Naive thymus-derived CD8-positive, alpha-beta T cell (primary cell): ENCODE measurements at places on chromosomes 4 and X. TPM values are rescaled to one million over a fixed set of nuclear protein-coding genes. Genes with fewer than 3 reads are reported as not detected.
A peak's percentile ranks its signal among the peaks of the same experiment; 100 is the strongest.

- no peak for DNase-seq
These were observed 660.3 kb upstream of the PITX2 start for GRCh38 chr4:111283066-111283677.

GRCh38 chr4:22029803-22030202 is 81.2 kb upstream of the KCNIP4 start:
- no peak for DNase-seq

GRCh38 chr4:102552781-102553180 is 51.6 kb downstream of the NFKB1 start:
- DNase-seq: no peak

- DNase-seq: no peak
These were observed 32.7 kb downstream of the ELF2 start for GRCh38 chr4:139144161-139144859.

GRCh38 chrX:30982467-30982866 is 89.4 kb downstream of the FTHL17 start:
- no peak for DNase-seq

GRCh38 chrX:45956191-45956870 is 588.9 kb downstream of the ZNF674 start:
- no peak for DNase-seq

GRCh38 chrX:51742586-51742985 is 656 bp upstream of the GSPT2 start:
- no peak for DNase-seq

- no peak for DNase-seq
These were observed 169.3 kb downstream of the CEP135 start for GRCh38 chr4:56118055-56118454.

GRCh38 chr4:130995988-130996387 is 1900.0 kb downstream of the C4orf33 start:
- DNase-seq: no peak

DNA sequence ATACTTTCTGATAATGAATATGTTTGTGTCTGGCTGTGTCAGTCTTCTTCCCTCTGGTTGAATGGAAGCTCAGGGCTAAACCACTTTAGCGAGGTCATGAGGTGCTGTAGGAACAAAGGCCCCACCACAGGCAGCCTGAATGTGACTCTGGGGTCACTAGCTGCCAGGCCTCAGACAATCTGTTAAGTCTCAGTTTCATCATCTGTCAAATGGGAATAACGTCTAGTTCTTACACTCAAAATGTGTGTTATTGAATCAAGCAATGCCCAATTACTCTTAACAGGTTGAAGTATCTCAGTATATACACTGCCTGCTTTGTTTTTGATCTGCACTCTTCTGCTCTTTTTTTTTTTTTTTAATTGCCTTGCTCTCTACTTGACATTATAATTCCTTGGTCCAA is 148.6 kb downstream of the STK32B start:
- no peak for DNase-seq

- DNase-seq: peak; percentile 43
These were observed 25.2 kb upstream of the G3BP2 start for GRCh38 chr4:75698162-75698962.

LEF1 gene
- 828 TPM for total RNA-seq

STOX2 gene
- total RNA-seq: not detected

GDPD2 gene
- total RNA-seq: not detected

MAGEA2B gene
- total RNA-seq: not detected

VCX3B gene
- total RNA-seq: not detected
